ENCODE measurements at places on chromosomes 5 and 9.

GRCh38 chr5:81115261-81115660 lies 117.9 kb upstream of the CKMT2 start:
- DNase-seq, result no peak

DNA sequence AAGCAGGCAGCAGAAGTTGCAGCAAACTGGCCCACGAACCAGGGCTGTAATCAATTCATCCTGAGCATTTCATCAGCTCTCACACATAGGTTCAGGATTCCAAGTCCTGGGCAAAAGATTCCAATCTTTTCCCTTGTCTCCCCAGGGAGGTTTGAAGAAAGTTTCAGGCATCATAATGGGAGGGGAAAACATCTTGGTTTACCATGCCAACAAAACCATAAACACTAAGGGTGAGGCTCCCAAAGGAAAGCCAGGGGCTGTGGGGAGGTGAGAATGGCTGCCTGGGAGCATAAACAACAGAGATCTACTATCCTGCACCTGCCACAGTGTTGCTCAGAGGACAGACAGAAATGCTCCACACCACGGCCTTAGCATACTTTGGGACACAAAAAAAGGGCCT lies 94.6 kb downstream of the SH3TC2 start:
- DNase-seq, result no peak

GRCh38 chr9:135165003-135165711 lies 77.7 kb downstream of the OLFM1 start:
- DNase-seq, result no peak

- DNase-seq, result peak; percentile 71
Measured at GRCh38 chr5:142881784-142882126, 111.6 kb downstream of the ARHGAP26 start.

DNA sequence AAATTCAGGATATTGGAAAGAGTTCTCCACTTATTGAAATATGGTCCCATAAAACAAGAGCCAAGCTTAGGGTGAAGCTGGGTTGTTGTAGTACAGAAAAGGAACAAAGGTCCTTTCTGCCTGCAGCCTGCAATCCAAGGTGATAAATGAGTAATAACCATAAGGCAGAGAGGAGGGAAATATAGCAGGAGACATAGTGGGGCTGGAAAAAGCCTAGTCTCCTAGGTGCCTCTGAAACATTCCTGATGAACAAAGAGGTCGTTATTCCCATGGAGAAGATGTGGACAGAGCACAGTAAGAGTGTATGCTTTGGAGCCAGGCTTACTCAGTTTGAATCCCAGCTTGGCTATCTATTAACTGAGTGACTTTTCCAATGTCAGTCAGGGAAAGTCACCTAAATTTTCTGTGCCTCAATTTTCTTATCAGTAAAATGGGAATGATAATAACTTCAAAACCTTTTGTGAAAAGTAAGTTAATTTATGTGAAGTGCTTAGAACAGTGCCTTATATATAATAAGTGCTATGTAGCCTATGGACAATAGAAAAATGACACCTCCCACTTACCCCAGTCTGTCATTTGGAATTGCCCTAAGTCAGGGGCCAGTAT lies 110.8 kb upstream of the GRIN3A start:
- no peak for DNase-seq

- DNase-seq, result no peak
Measured at GRCh38 chr5:92527311-92528078, 1053.5 kb downstream of the NR2F1-AS1 start.

DNA sequence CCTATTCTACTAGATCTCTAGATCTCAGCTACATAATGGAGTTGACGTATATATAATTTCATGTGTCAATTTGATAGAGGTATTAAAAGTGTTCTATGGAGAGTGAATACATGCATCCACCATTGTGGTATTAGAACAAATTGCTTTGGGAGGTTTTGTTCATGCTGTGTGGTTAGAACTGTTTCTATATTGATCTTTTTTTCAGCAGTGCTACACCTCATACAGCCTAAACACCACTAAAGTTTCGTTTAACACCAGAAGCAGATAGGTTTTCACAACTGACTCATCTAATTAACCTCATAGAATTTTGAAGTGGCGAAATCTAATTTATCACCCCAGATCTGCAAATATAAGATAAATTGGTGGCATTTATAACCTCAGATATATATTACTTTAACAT lies 269.4 kb upstream of the SEMA6A start:
- DNase-seq, result no peak

DNA sequence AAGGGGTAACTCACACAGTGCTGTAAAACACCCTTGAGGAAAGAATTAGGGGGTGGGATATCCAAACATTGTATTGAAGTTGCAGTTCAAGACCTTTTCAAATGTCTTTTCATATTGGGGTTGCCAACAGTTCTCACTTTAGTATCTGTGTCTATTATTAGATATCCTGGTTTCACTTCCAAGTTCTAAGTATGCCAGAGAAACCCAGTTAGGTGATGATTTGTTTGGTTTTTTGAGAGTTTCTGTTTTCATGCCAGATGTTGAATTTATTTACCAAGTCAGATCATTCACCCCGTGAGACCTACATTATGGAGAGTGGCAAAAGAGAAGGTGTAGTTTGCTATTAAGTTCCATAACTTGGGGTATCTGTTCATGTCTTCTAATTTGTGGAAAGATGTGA lies 64.5 kb downstream of the C9orf152 start:
- no peak for DNase-seq

GRCh38 chr9:108180541-108180940 lies 675.2 kb downstream of the ACTL7B start:
- DNase-seq, result no peak

DNA sequence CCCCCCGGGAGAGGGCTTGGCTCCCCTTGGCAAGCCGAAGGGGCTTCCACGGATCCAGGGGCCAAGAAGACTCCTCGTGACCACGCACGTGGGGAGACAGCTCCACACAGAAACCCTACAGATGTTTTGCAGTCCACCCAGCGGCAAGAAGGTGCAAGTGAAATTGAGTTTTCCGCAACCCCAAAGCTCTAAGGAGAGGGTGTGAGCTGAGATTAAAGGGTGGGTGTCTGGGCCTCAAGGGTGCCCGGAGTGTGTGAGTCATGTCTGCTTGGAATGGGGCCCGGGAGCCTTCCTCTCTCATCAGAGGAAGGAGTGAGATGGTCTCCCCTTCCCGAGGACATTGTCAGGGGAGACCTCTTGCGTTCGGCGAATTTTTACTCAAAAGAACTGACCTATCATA lies 79.1 kb downstream of the OLFM1 start:
- DNase-seq, result no peak

- DNase-seq, result no peak
Measured at GRCh38 chr9:103902263-103902662, 191.8 kb upstream of the SMC2 start.

- no peak for DNase-seq
Measured at GRCh38 chr5:71586052-71586940, 844 bp upstream of the MCCC2 start.

GRCh38 chr5:177312649-177313181 lies 1.0 kb upstream of the MXD3 start:
- DNase-seq, result no peak

DNA sequence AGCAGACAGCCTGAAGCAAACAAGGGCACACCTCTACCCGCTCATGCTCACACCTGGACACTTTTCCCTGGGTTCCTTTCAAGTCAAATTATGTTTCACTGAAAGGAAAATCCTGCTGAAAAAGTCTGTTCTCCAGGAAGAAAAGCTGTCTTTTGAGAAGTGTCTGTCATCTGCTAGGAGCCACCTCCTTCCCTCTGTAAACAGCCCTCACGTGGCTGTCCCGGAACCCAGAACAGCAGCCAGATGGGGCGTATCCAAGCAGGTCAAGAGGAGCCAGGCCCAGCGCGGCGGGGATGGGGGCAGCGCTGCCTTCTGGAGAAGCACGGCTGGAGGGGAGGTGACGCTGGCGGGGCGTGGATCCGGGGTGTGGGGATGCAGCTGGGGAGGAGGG lies at the start of gene PNPLA7:
Gene PNPLA7, minus strand, starts transcription at position 172 of the 391 bp plus-strand sequence. CDS start 205 bp downstream, outside the sequence.
- peak; percentile 92 for DNase-seq

- DNase-seq, result no peak
Measured at GRCh38 chr5:56494300-56494731, 261.2 kb upstream of the ANKRD55 start.

GRCh38 chr9:69622676-69623075 lies 49.5 kb downstream of the APBA1 start:
- no peak for DNase-seq

DNA sequence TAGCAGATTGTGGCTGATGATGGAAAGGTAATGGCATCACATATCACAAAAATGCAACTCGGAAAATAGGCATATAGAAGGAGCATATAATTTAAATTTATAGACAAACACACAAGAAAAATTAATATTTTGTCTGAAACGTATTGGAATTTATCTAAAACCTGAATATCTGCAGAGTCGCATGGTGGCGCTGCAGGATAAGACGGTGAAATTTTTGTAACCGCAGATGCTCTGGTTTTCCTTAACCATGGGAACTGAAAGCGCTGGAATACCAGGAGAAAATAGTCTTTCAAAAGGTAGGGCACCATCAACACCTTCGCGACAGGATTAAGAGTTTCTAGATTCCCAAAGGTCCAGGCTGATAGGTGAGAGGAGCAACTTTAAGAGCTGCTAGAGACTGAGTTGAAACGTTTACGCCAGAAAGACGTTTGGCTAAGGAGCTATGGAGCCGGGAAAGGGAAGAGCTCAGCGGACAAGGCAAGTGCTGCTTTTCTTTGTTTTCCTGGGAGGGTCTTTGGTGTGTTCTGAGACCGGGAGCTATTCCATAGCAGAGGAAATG lies 11.0 kb upstream of the PCDHB15 start:
- DNase-seq, result no peak

DNA sequence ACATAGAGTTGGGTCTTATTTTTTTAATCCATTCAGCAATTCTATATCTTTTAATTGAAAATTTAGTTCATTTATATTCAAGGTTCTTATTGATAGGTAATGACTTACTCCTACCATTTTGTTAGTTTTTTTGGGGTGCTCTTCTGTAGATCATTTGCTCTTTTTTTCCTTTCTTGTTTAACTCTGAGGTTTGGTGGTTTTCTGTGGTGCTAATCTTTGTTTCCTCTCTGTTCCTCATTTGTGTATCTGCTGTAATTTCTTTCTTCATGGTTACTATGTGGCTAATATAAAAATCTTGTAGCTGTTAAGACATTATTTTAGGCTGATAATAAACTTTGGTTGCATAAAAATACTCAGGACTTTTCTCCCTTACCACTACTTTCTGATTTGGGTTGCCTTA lies 181.6 kb upstream of the DMRTA1 start:
- DNase-seq, result no peak
